ENCODE measurements at places on chromosomes 16 and 17.

DNA sequence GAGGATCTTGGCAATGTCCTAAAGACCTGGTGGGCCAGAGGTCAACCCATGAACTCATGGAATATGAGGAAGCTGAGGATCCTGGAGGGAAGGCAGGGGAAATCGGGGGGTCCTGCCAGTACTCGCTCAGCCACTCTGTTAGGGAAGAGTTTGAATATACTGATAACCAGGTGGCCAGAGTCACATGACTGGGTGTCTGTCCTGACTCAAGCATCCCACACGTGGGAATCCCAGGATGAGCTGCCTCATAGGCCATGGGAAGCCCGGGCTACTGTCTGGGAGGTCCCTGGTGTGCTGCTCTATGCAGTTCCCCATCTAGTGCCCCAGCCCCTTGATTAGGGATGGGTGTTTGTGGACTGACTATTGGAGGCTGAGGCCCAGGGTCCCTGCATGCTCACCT is 1.6 kb downstream of the EXOC3L1 start:
- no peak for DNase-seq
- H3K27me3 ChIP-seq: no peaks in the 10 kb centered on the region
- no peak overlapping the region for H3K27ac ChIP-seq
- H3K4me1 ChIP-seq: peaks cover 40% of the 10 kb centered on the region

GRCh38 chr16:57867000-57867561 is 64.8 kb upstream of the KIFC3 start:
- no peak for DNase-seq
- H3K36me3 ChIP-seq: no peaks in the 10 kb centered on the region
- H3K4me3 ChIP-seq: no peak overlapping the region

GRCh38 chr17:21042458-21043295 is at the start of gene USP22:
USP22 (minus strand) TSS chr17:21043011; CDS start chr17:21042835, 176 bp downstream.
- peaks cover 9% of the 10 kb centered on the region for H3K4me1 ChIP-seq
- peak within 1 kb of the TSS; percentile 98 for H3K27ac ChIP-seq
- no peak for DNase-seq
- H3K4me3 ChIP-seq: peak within 1 kb of the TSS; percentile 99
- peaks cover 5% of the 10 kb centered on the region for H3K36me3 ChIP-seq

GRCh38 chr17:44084131-44084538 is 13.6 kb downstream of the G6PC3 start:
- no peak overlapping the region for H3K27ac ChIP-seq
- DNase-seq: no peak
- H3K4me3 ChIP-seq: no peak overlapping the region
- H3K4me1 ChIP-seq: peaks cover 29% of the 10 kb centered on the region
- peaks cover 49% of the 10 kb centered on the region for H3K36me3 ChIP-seq

DNA sequence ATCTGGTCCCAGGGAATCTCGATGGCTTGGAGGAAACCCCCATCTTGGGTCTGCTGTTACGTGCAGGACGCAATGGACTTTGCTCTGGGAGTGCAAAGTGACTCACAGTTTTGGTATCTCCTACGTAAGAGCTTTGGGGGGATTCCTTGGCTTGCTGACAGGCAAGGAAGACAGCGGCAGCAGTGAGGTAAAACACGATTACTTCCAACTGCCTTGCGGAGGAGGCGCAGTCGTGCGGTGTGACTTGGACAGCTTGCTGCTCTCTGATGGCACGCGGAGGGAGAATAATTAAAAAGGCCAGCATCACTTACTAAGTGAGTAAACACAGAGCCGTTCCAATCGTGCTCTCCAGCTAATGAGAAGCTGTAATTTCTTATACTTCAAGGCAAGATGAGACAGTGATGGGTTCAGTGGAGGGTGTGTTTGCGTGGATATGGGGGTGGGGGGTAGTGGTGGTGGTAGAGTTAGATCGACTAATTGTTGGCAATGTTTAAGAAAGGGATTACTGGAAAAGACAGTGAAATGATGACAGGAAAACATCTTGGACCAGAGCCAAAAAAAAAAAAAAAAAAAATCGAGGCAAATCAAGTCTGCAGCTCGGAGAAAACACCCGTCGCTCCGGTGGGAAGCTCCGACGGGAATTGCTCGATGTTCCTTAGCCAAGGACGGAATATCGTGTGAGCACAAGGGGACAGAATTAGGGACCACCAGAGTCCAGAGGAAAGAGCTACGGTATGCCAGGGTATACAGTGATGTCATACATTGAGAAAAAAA is 184.8 kb upstream of the ZFHX3 start:
- no peaks in the 10 kb centered on the region for H3K27me3 ChIP-seq
- no peaks in the 10 kb centered on the region for H3K36me3 ChIP-seq
- H3K27ac ChIP-seq: no peak overlapping the region
- H3K4me3 ChIP-seq: peak overlapping the region; percentile 75

DNA sequence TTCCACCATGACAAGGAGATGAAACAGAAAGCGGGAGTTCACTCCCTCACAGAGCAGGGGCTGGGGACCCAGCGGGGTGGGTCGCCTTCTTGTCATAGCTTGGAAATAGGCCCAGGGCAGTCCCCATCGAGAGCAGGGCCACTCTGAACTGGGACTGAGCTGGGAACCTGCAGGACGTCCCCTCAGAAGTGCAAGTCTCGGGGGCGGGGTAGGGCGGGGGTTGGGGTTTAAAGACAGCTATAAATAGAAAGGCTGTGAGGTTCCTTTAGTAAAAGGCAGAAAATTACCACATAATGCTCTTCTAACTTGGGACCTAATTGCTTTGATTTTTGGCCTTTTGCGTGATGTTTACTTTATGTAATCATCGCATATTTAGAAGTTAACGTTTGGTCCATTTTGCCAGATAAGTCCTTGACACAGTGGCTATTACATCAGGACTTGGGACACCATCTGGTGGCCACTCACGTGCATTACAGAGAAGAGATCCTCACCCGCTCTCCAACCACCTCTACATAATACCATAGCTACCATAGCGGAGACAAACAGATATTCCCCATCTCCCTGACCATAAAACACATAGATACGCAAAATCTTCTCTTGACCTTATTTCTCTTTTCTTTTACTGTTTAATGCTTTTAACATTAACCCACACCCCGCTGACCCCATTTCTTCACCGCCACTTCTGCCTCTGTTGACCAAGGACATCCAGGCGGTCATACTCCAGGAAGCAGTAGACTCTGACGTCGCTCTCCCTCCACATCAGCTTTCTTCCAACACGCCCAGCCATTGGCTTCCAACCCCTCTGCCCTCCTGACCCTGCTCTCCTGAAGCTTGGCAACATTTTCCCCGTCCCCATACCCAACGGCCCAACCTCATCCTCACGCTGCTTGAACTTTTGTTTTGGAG is 27.5 kb upstream of the PIK3R6 start:
- no peaks in the 10 kb centered on the region for H3K36me3 ChIP-seq
- H3K27ac ChIP-seq: no peak overlapping the region
- H3K4me1 ChIP-seq: peaks cover 7% of the 10 kb centered on the region
- peak; percentile 52 for DNase-seq

GRCh38 chr17:49624896-49625295 is 49.2 kb downstream of the NXPH3 start:
- no peak for DNase-seq
- no peak overlapping the region for H3K4me3 ChIP-seq
- peaks cover 1% of the 10 kb centered on the region for H3K4me1 ChIP-seq

DNA sequence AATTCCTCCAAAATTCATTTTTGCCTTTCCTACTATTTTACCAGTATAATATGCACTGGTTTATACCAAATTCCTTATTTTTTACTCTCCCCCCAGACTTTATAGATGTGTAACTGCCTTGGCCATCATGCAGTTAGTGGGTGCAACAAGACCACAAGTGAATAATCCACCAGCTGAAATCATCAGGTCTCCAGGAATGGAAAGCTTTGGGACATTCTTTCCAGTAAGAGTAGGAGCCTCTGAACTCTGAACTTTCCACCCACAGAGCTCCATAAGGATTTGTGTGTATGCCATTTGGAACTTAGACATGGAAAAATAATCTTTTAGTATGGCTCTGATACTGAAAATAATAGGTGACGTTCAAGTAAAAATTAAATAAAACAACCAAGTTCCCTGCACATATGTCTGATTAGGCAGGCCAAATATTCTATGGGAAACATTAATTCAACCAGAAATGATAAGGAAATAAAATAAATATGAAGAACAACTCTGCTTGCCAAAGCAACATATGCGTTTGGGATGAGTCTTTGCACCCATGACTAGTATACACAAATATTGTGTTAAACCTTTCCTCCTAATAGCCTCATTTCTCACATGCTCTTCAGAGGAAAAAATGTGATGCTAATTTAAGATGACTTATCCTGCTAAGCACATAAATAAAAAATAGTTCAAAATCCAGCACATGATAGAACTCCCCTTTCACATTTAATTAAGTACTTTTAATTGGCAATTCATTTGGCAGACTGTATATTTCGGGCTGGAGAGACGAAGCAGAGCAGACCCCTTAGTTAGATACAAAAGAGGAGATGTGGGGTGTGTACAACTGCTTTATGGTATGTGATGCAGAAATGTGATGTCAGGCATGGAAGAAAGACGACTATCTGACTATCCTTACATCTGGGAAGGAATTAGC is 11.6 kb upstream of the LYRM9 start:
- H3K4me1 ChIP-seq: no peaks in the 10 kb centered on the region
- H3K36me3 ChIP-seq: no peaks in the 10 kb centered on the region
- no peak overlapping the region for H3K4me3 ChIP-seq
- H3K27ac ChIP-seq: no peak overlapping the region
- no peak for DNase-seq
- H3K27me3 ChIP-seq: peaks cover 9% of the 10 kb centered on the region

- no peak overlapping the region for H3K4me3 ChIP-seq
- no peak overlapping the region for H3K27ac ChIP-seq
- no peaks in the 10 kb centered on the region for H3K36me3 ChIP-seq
- H3K27me3 ChIP-seq: no peaks in the 10 kb centered on the region
- DNase-seq: no peak
These were observed 298.8 kb downstream of the ZFHX3 start for GRCh38 chr16:72749091-72749490.

DNA sequence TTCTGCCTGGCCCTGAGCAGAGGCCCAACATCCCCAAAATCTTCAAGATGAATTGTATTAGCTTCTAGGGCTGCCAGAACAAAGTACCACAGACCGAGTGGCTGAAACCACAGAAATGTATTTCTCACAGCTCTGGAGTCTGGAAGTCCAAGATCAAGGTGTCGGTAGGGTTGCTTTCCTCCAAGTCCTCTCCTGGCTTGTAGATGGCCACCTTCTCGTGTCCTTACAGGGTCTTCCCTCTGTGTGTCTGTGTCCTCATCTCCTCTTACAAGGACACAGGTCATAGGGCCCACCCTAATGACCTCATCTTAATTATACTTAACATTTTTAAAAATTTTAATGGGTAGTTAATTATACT is 215.7 kb downstream of the NTN1 start:
- H3K27ac ChIP-seq: no peak overlapping the region
- peaks cover 33% of the 10 kb centered on the region for H3K4me1 ChIP-seq
- H3K4me3 ChIP-seq: no peak overlapping the region
- H3K36me3 ChIP-seq: no peaks in the 10 kb centered on the region
- H3K27me3 ChIP-seq: peaks cover 18% of the 10 kb centered on the region

DNA sequence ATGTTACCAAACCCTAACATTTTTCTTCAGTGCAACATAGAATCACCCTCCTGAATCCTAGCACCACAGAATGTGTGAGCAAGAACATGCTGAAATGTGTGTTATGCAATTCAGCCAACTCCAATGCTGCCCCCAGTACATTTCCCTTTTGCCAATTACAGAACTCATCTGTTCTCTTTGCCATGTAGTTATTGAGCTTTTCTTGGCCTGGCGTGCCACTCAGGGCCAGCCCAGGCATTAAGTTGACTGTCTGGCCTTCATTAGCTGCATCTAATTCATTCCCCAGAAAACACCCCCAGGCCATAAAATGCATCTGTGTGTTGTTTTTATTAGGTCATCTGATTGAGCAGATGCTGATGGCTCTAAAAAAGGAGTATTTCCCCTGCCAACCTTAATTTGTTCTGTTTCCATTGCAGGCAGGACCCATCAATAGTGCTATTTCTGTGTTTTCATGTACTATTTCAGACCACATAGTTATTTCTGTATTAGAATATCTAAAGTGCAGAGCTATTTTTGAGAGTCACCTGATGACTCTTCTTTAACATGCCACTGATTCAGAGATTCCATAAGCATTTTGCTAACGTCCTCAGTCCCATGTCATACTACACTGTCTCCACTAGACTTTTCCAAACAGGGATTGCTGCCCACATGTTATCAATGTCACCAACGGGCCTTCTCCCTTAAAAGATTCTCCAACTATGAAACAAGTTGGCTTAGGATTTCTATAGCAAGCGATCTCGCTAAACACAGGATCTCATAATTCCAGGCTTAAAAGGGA is 969.7 kb downstream of the CDH11 start:
- no peak overlapping the region for H3K4me3 ChIP-seq
- H3K4me1 ChIP-seq: peaks cover 4% of the 10 kb centered on the region
- no peaks in the 10 kb centered on the region for H3K27me3 ChIP-seq
- no peak for DNase-seq

DNA sequence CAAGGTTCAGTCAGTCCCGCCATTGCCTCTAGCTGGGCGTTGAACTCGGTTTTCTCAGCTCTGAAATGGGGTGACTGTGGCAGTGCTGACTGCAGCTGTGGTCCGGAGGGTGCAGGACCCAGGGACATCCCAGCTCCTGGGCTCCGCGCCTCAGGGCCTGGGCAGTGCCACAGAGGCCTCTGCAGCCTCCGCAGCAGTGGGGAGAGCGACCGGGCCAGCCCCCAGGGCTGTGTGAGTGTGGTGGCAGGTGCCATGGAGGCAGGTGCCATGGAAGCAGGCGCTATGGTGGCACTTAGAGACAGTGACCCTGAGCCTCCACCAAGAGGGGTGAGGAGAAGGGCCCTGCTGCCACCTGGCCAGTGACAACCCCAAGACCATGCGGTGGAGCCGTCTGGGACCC is 30.9 kb downstream of the ZNF469 start:
- DNase-seq: no peak
- H3K27me3 ChIP-seq: no peaks in the 10 kb centered on the region
- H3K27ac ChIP-seq: no peak overlapping the region
- peaks cover 18% of the 10 kb centered on the region for H3K36me3 ChIP-seq
- no peak overlapping the region for H3K4me3 ChIP-seq

DNA sequence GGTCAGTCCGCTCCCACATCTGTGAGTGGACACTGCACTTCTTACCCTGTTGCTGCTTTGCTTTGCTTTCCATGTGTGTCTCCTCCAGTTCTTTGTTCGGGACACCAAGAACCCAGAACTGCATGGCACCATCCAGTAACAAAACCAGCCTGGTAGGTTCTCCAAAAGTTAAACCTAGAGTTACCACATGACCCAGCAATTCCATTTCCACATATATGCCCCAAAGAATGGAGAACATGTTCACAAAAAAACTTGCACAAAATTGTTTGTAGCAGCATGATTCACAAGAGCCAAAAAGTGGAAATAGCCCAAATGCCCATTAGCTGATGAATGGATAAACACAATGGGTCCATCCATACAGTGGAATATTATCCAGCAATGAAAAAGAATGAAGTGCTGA is 10.3 kb upstream of the CCL22 start:
- H3K36me3 ChIP-seq: no peaks in the 10 kb centered on the region
- H3K4me3 ChIP-seq: no peak overlapping the region
- DNase-seq: no peak
- peaks cover 55% of the 10 kb centered on the region for H3K27me3 ChIP-seq
- H3K4me1 ChIP-seq: no peaks in the 10 kb centered on the region
- no peak overlapping the region for H3K27ac ChIP-seq

GRCh38 chr17:39222866-39223834 is 2.6 kb downstream of the STAC2 start:
- H3K4me3 ChIP-seq: no peak overlapping the region
- no peaks in the 10 kb centered on the region for H3K36me3 ChIP-seq
- peaks cover 16% of the 10 kb centered on the region for H3K4me1 ChIP-seq
- no peak for DNase-seq
- H3K27me3 ChIP-seq: peaks cover 50% of the 10 kb centered on the region

- no peaks in the 10 kb centered on the region for H3K4me1 ChIP-seq
- H3K27ac ChIP-seq: no peak overlapping the region
- DNase-seq: no peak
- no peak overlapping the region for H3K4me3 ChIP-seq
- no peaks in the 10 kb centered on the region for H3K36me3 ChIP-seq
These were observed 28.1 kb downstream of the EMP2 start for GRCh38 chr16:10552281-10552680.

Measured in mesenchymal stem cell (in vitro differentiated cells and primary cell).